Fibroblast of skin of abdomen (primary cell): ENCODE measurements at places on chromosomes 12 and 14.

- no peak for DNase-seq
These were observed 8.3 kb downstream of the ALG10B start for GRCh38 chr12:38324912-38325311.

- no peak for DNase-seq
These were observed at the start of gene TSPAN8 for GRCh38 chr12:71157601-71158233. Gene TSPAN8 (minus strand): TSS chr12:71157999. CDS start chr12:71157678, 321 bp downstream.

DNA sequence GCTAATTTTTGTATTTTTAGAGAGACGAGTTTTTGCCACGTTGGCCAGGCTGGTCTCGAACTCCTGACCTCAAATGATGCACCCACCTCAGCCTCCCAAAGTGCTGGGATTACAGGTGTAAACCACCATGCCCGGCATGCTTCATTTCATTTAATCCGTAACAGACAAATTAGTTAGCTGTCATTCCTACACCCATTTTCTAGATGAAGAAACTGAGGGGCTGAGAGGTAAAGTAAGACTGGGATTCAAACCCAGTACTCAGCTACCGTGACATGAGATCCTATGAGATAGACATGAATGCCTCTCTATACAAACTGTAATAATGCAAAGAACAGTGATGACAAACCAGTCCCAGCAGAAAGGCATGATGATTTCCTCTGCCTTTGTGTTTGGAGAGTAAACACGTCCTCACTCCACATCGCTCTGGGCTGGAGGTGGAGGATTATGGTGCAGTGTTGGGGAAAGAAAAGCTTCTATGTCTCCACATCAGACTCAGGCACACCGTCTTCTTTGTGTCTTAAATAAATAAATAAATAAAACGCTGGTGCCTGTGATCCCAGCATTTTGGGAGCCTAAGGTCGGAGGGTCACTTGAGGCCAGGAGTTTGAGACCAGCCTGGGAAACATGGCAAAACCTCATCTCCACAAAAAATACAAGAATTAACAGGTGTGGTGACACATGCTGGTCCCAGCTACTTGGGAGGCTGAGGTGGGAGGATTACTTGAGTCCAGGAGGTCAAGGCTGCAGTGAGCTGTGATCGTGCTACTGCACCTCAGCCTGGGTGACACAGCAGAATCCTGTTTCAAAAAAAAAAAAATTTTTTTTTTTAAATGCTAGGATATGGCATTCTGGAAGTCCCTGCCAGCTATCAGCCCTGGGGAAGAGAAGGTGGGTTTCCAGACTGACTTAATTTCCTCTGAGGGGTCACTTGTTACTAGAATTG lies 10.5 kb downstream of the VSX2 start:
- no peak for DNase-seq

- no peak for DNase-seq
These were observed 9.1 kb downstream of the GNG2 start for GRCh38 chr14:51869411-51870100.
